ENCODE measurements at places on chromosomes 4 and X.

GRCh38 chrX:15853586-15854079 is 980 bp downstream of the AP1S2 start:
- DNase-seq, result no peak
- peak overlapping the region; percentile 67 for H3K4me3 ChIP-seq
- H3K27ac ChIP-seq, result no peak overlapping the region
- no peaks in the 10 kb centered on the region for H3K27me3 ChIP-seq

- H3K4me3 ChIP-seq, result no peak overlapping the region
- H3K27ac ChIP-seq, result no peak overlapping the region
- no peaks in the 10 kb centered on the region for H3K4me1 ChIP-seq
- no peaks in the 10 kb centered on the region for H3K36me3 ChIP-seq
- DNase-seq, result no peak
Observed at GRCh38 chr4:73772363-73772762, 32.0 kb downstream of the CXCL8 start.

- no peak overlapping the region for H3K27ac ChIP-seq
- no peak overlapping the region for H3K4me3 ChIP-seq
- DNase-seq, result no peak
- H3K4me1 ChIP-seq, result peaks cover 4% of the 10 kb centered on the region
- peaks cover 10% of the 10 kb centered on the region for H3K36me3 ChIP-seq
- no peaks in the 10 kb centered on the region for H3K27me3 ChIP-seq
Observed at GRCh38 chr4:53422367-53422766, 44.9 kb downstream of the FIP1L1 start.

GRCh38 chrX:39473812-39474211 is 623.9 kb downstream of the BCOR start:
- no peaks in the 10 kb centered on the region for H3K27me3 ChIP-seq
- no peak overlapping the region for H3K4me3 ChIP-seq

DNA sequence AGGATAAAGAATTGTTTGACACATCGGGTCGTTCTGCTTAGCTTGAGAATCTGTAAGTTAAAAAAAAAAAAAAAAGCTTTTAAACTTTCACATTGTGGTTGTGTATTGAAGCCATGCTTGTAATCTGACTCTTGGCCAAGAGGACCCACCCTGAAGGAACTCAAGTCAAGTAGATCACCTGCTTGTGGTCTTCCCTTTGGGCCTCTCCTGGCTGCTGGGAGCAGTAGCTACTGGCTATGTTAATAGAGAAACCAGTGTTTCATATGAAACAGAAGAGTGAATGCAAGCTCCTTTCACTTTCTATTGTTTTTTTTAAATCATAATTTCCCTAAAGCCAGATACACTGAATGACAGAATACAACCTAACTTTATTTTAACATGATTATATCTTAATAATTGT is 402.4 kb upstream of the NDST4 start:
- H3K36me3 ChIP-seq, result no peaks in the 10 kb centered on the region
- no peaks in the 10 kb centered on the region for H3K4me1 ChIP-seq
- H3K27me3 ChIP-seq, result no peaks in the 10 kb centered on the region
- H3K27ac ChIP-seq, result no peak overlapping the region
- DNase-seq, result no peak
- no peak overlapping the region for H3K4me3 ChIP-seq

DNA sequence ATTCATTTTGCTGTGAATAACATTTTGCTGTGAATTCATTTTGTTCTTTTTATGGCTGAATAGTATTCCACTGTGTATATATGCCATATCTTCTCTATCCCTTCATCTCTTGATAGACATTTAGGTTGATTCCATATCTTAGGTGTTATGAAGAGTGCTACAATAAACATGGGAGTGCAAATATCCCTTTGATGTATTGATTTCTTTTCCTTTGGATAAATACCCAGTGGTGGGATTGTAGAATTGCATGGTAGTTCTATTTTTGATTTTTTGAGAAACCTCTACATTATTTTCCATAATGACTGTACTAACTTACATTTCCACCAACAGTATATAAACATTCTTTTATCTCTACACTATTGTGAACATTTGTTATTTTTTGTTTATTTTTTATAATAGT is 555.9 kb downstream of the PDHA2 start:
- no peaks in the 10 kb centered on the region for H3K36me3 ChIP-seq
- no peaks in the 10 kb centered on the region for H3K4me1 ChIP-seq
- no peaks in the 10 kb centered on the region for H3K27me3 ChIP-seq

- H3K4me3 ChIP-seq, result no peak overlapping the region
- no peak for DNase-seq
- no peaks in the 10 kb centered on the region for H3K4me1 ChIP-seq
Observed at GRCh38 chr4:129822701-129823100, 726.7 kb downstream of the C4orf33 start.

GRCh38 chrX:127578395-127578794 is 473.8 kb downstream of the ACTRT1 start:
- H3K4me3 ChIP-seq, result no peak overlapping the region
- H3K36me3 ChIP-seq, result no peaks in the 10 kb centered on the region
- DNase-seq, result no peak
- no peaks in the 10 kb centered on the region for H3K27me3 ChIP-seq
- H3K27ac ChIP-seq, result no peak overlapping the region
- H3K4me1 ChIP-seq, result no peaks in the 10 kb centered on the region

DNA sequence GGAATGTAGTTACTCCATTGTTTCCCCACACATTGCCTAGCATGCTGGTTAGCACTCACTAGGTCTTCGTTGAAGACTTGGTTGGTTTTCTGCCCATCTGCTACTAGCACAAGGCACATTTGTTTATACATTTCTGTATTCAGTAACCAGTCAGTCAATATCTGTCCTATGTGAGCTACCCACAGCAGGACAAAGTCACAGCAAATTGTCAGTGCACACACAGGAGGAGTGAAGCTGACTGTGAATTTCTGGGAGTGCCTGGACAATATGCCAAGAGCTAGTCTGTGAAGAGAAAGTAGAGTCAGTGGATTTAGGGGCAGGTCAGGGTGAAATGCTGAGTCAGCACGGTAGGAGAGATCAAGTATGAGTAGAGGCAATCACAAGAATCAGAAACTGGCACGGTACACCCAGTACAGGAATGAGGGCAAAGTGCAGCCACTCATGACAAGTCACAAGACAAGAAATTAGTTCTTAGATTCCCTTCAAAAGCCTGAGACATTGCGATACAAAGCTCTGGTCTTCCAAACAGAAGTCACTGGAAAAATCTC is 1049.8 kb upstream of the POU3F4 start:
- H3K36me3 ChIP-seq, result no peaks in the 10 kb centered on the region
- H3K27me3 ChIP-seq, result no peaks in the 10 kb centered on the region
- no peak for DNase-seq
- no peaks in the 10 kb centered on the region for H3K4me1 ChIP-seq

DNA sequence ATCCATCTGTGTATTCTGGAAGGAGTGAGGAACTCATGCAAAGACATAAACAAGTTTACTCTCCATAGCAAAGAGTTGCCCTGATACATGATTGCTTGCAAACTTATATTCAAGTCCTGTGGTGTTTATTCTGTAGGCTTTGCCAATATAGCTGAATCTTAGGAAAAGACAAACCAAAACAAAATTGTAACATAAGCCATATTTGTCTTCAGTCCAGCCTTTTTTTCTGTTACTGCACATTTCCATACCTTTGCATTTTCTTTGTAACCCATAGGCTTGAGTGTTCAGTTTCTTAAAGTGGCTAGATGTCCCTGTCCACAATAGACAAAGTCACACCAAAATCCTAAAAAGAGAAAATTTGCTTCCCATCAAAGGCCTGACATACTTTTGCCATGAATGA is 120.4 kb downstream of the PPARGC1A start:
- no peak for DNase-seq
- no peaks in the 10 kb centered on the region for H3K36me3 ChIP-seq
- H3K4me1 ChIP-seq, result no peaks in the 10 kb centered on the region
- no peak overlapping the region for H3K4me3 ChIP-seq
- H3K27ac ChIP-seq, result no peak overlapping the region

- H3K4me1 ChIP-seq, result peaks cover 8% of the 10 kb centered on the region
- peak; percentile 41 for DNase-seq
- no peaks in the 10 kb centered on the region for H3K27me3 ChIP-seq
- no peak overlapping the region for H3K4me3 ChIP-seq
- H3K36me3 ChIP-seq, result peaks cover 2% of the 10 kb centered on the region
- H3K27ac ChIP-seq, result no peak overlapping the region
Observed at GRCh38 chrX:103839404-103839803, 7.3 kb upstream of the RAB9B start.

DNA sequence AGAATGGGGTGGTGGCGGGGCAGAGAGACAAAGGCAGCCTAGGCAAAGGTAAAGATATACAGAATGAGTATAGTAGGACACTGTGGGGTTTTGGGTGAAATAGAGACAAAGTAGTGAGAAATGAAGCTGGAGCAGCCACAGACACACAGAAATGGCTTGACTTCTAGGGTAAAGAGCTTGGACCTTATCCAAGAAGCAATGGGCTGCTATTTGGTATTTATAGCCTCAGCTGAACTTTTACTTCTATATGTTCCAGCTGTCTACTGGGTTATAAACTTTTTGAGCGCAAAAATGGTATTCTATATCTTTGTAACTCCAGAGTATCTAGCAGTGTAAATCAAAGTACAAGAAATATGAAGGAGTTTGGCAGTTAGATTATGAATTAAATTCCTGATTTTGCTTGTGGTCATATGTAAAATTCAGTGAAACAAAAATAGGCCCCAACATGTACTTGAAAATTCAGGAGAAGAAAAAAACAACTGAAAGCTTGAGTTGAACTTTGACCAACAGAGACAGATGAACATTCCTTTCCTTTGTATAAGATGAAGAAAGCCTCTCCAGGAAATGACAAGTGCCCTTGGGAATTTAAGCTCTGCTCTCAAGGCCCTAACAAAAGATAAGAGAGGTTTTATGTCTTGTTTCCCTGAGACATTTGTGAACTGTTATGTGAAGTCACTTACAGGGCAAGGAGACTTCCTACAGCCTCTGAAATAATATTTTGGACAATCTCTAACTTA is 354.1 kb downstream of the CHIC1 start:
- no peak overlapping the region for H3K27ac ChIP-seq
- no peaks in the 10 kb centered on the region for H3K4me1 ChIP-seq
- no peak for DNase-seq
- H3K36me3 ChIP-seq, result no peaks in the 10 kb centered on the region

DNA sequence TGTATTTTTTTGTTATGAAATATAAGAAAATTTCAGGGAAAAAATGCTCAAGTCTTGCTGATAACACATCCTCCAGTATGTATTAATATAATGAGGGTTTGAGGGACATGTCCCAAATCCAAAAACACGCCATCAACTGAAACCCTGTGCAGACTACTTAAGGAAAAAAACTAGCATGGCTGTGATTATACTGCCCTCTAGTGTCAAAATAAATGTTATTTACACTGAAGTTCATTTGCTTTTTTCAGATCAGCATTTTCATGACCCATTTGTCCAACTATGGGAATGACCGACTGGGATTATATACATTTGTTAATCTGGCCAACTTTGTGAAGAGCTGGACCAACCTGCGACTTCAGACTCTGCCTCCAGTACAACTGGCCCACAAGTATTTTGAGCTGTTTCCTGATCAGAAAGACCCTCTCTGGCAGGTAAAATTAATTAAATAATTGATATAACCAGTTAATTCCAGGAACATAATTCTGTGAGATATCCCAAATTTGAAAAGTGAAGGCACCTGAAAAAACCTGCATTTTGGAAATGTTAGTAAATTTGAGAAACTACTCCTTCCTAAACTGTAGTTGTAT is 128.5 kb downstream of the PRSS12 start:
- no peaks in the 10 kb centered on the region for H3K4me1 ChIP-seq
- H3K4me3 ChIP-seq, result no peak overlapping the region
- DNase-seq, result no peak
- no peak overlapping the region for H3K27ac ChIP-seq
- H3K36me3 ChIP-seq, result no peaks in the 10 kb centered on the region

DNA sequence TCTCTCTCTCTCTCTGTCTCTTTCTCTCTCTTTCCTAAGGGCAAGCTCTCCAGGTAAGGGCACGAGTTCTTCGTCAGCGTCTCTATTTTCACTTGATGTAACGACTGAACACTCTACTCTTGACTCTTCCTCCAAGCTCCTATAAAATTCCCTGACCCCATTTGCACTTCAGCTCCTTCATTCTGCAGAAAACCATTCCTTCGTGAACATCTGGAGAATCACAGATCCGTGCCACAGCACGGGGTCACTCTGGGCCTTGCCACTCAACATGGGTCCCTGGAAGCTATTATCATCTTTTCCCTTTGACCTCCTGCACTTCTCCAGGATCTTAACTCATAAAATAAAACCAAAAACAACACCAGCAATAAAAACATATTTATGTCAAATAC is 112.0 kb upstream of the LNX1 start:
- H3K27me3 ChIP-seq, result peaks cover 27% of the 10 kb centered on the region
- H3K36me3 ChIP-seq, result no peaks in the 10 kb centered on the region
- peaks cover 12% of the 10 kb centered on the region for H3K4me1 ChIP-seq
- no peak overlapping the region for H3K27ac ChIP-seq
- no peak for DNase-seq

- peaks cover 5% of the 10 kb centered on the region for H3K27me3 ChIP-seq
- H3K27ac ChIP-seq, result peak overlapping the region; percentile 87
- H3K4me3 ChIP-seq, result peak overlapping the region; percentile 95
- peak; percentile 47 for DNase-seq
Observed at GRCh38 chrX:74924449-74925224, 615 bp downstream of the NEXMIF start.

- no peak overlapping the region for H3K4me3 ChIP-seq
- DNase-seq, result no peak
- peaks cover 3% of the 10 kb centered on the region for H3K36me3 ChIP-seq
- no peak overlapping the region for H3K27ac ChIP-seq
- H3K27me3 ChIP-seq, result no peaks in the 10 kb centered on the region
Observed at GRCh38 chr4:102758241-102759160, 2.3 kb downstream of the MANBA start.

GRCh38 chr4:139686130-139686529 is 20.5 kb downstream of the MGST2 start:
- H3K4me1 ChIP-seq, result peaks cover 5% of the 10 kb centered on the region
- no peak overlapping the region for H3K4me3 ChIP-seq
- no peak for DNase-seq
- no peak overlapping the region for H3K27ac ChIP-seq
- no peaks in the 10 kb centered on the region for H3K27me3 ChIP-seq

DNA sequence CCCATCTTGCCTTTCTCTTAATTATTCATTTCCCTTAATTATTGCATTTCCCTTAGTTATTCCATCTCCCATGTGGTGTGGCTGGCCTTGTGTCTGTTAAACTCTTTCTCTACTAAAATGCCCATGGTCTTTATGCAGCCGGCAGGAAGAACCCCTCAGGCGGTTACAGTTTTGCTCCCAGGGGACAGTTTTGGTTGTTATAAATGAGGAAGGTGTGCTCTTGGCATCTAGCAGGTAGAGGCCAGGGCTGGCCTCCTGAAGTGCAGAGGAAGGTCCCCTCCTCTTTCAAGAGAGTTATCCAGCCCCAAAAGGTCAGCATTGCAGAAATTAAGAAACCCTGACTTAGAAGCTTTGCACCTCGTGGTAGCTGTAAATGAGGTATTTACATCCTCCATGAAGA is 18.0 kb downstream of the TBL1X start:
- peaks cover 18% of the 10 kb centered on the region for H3K36me3 ChIP-seq
- peaks cover 31% of the 10 kb centered on the region for H3K4me1 ChIP-seq
- H3K27me3 ChIP-seq, result no peaks in the 10 kb centered on the region
- no peak for DNase-seq

GRCh38 chr4:41213625-41214135 is 662 bp downstream of the APBB2 start:
- DNase-seq, result no peak
- H3K4me3 ChIP-seq, result peak overlapping the region; percentile 79
- H3K27me3 ChIP-seq, result peaks cover 50% of the 10 kb centered on the region
- no peak overlapping the region for H3K27ac ChIP-seq
